AML-193 (cell line): ENCODE measurements at places on chromosomes 7 and 10.

GRCh38 chr7:139231513-139232376 lies 708 bp downstream of the UBN2 start:
- DNase-seq, result no peak

DNA sequence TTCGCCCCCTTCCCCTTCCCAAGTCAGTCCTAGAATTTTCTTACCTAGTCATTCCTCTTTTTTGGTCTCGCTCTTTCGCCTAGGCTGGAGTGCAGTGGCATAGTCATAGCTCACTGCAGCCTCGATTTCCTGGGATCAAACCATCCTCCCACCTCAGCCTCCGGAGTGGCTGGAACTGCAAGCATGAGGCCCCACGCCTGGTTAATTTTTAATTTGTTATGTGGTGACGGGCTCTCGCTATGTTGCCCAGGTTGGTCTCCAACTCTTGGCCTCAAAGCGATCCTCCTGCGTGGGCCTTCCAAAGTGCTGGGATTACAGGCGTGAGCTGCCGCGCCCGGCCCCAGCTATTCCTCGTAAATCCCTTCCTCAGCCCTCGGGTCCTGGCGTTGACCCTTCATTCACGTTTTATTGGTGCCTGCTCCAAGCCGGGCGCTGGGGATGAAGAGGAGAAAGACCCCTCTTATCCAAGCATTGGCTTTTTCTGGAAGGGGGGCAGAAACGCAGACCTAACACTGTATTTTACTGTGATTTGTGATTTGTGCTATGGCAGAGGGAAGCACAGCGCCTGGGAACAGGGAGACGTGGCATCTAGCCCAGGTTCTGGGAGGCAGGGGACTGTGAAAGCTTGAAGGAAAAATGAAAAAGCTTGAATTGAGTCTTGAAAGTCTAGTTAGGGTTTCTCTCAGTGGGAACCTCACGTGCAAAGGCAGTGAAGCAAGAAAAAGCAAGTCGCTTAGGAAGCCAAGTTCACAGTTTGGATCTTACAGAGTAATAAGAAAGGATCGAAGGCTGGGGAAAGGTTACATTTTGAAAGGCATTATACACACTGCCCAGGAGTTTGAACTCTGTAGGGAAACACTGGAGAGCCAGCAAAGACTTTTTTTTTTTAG lies 516 bp downstream of the ZNHIT1 start:
- no peak for DNase-seq

GRCh38 chr10:19929506-19930140 lies 113.4 kb downstream of the PLXDC2 start:
- no peak for DNase-seq

DNA sequence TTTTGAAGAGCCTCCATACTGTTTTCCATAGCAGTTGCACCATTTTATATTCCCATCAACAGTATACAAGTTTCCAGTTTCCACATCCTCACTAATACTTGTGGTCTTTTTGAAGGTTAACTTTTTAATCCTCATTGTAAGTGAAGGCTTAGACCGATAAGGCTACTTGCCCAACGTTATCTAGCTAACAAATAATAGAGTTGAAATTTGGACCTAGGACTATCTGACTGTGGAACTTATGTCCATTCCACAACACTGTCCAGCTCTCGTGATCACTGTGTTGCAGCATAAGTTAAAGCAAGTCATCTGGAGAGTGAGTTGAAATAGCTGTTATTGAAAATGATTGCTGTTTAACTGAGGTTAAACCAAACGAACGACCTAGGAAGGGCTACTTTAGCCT lies 84.0 kb downstream of the ZNF92 start:
- DNase-seq, result no peak

GRCh38 chr10:72351479-72351878 lies 3.2 kb downstream of the DNAJB12 start:
- no peak for DNase-seq

GRCh38 chr7:135334830-135335543 lies 101.3 kb downstream of the STRA8 start:
- DNase-seq, result no peak

DNA sequence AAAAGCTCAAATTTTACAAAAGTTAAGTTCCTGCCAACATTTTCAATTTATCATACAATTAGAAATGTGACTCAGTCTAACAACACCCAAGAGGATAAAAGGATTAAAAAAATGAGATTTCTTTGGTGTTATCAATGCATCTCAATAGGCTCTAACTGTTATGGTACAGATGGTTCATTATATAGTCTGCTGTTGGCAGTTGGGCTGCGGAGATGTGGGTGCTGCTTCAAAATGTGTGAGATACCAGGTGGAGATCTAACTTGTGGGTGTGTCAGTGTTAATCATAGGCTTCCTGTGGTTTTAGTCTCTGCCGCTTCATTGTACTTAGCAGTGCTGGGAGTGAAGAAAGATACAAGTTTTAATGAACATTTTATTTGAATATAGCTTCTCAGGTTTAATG lies 231.2 kb downstream of the EXOC4 start:
- no peak for DNase-seq

DNA sequence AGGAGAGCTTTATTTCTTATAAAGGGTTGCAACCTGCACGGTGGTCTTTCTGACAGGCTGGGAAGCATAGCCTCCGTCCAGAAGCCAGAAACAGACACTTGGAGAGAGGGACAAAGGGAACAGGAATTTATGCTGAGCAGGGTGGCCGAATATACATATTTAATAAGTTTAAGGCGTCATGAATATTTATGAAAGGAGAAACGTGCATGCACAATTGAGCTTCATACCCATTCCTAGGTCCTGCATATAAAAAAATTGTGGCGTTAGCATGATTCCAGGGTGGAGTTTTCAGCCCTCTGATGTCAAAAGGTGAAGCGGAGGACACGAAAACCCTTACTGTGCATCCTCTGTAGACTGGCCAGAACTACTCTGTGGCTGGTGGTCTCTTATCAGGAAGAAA lies 10.7 kb downstream of the CCDC126 start:
- no peak for DNase-seq

- DNase-seq, result no peak
These were observed 9.6 kb upstream of the AGMO start for GRCh38 chr7:15571301-15571878.

DNA sequence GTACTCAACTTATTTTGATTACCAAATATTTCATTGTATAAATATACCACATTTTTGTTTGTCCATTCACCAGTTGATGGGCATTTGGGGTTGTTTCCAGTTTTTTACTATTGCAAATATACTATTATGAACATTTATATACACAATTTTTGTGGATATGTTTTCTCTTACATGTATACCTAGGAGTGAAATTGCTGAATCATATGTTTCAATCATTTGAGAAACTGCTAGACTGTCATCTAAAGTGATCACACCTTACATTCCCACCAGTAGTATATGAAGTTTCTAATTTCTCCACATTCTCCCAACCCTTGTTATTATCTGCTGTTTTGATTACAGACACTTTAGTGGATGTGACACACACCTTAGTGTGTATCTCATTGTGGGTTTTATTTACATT lies 257.9 kb downstream of the ABCA13 start:
- no peak for DNase-seq

DNA sequence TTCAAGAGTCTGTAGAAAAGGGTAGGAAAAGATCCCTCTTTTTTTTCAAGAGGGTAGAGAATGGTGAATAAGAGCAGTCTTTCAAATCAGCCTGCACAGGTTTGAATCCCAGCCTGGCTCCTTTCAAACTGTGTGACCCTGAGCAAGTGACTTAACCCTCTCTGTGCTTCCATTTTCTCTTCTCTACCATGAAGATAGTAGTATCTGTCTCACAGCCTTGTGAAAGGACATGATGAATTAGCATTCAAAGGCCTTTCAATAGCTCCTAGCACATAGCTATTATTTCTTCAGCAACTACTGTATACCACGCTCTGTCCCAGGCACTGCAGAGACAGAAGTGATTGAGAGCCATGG lies 25.4 kb downstream of the LEP start:
- no peak for DNase-seq

DNA sequence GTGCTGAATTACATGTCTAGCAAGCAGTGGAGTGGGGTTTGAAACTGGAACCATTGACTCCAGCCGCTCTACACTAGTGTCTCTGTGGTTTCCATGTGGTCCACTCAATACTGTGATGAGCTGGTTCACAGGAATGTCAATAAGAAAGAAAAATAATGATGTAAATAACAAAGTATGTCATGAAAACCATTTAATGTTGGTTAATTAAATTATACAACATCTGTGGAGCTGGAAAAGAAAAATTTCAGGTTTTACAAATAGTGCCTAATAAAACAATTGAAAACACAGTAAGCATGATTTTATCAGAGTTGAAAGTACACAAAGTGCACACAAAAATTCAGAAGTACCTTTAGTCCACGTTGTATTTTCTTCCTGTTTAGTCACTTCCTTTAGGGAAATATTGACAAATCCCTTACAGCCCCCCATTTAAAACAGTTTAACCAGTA lies 28.7 kb upstream of the NAMPT start:
- no peak for DNase-seq

DNA sequence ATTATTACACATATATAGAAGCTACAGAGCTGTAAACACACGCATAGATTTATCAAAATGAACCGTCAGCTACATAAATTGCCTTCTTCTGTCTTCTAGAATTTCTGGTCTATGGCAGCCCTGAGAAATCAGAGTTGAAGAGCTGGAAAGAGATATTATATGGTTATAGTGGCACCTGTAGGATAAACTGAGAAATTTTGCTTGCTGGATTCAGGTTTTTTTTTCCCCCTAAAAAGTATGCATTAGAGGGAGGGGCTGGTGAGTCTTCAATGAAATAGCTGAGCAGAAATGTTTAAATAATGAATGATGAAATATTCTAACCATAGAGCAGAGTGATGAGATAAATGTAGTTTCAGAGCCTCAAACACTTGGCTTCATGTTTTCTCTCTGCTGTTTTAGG lies 78.0 kb upstream of the DYNC1I1 start:
- no peak for DNase-seq

DNA sequence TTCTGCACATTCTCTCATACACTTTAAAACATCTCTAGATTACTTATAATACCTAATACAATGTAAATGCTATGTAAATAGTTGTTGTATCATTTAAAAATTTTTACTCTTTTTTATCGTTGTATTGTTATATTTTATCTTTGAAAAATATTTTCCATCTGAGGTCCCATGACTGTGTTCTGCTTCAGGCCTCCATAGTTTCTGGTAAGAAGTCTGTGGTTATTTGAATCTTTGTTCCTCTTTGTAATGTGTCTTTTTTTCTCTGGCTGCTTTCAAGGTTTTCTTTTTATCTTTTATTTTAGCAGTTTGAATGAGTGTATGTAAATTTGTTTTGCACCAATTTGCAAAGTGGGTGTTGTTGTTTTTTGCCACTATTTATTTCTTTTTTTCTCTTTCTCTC lies 263.1 kb downstream of the RPS24 start:
- peak; percentile 55 for DNase-seq

DNA sequence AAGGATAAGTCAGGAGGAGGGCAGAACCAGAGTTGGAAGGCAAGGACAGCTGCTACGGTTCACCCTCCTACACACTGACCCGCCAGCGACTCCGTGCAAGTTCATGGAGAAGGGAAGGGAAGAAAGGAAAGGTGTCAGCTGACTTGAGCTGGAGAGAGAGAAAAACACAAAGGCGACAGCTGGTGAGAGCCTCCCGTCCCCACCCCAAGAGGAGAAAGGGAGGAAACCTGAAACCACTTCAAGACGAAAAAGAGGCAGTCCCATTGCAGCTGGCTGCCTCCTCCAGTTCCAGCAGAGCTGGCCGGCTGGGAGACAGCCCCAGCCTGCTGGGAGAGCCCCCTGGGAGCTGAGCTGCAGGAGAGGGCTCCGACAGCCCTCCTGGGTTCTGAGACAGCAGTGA lies 75.2 kb downstream of the PARD3 start:
- DNase-seq, result no peak

DNA sequence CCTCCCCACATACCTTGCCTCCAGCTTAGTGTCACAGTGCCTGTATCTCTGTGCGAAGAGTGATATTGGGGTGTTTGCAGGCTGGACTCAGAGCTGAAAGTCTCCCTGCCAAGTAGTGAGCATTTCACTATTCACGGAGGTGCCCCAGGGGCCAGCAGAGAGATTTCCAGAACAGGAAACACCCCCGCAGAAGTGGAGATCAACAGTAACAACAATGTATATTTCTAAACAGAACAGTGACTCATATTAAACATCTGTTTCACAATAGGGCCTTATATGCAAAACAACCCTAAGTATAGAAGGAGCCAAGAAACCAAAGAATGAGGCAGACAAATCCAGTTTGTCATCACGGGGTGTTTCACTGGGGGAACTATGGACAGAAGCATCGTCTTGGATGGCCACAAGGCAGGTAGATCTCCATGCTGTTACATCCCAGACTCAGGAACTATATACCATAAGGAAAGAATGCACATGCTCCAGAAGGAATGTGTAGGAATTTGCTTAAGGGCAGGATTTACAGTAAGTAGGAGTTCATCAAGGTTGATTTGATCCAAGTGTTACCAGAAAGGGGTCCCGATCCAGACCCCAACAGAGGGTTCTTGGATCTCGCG lies 29.3 kb upstream of the CCL24 start:
- DNase-seq, result peak; percentile 65

DNA sequence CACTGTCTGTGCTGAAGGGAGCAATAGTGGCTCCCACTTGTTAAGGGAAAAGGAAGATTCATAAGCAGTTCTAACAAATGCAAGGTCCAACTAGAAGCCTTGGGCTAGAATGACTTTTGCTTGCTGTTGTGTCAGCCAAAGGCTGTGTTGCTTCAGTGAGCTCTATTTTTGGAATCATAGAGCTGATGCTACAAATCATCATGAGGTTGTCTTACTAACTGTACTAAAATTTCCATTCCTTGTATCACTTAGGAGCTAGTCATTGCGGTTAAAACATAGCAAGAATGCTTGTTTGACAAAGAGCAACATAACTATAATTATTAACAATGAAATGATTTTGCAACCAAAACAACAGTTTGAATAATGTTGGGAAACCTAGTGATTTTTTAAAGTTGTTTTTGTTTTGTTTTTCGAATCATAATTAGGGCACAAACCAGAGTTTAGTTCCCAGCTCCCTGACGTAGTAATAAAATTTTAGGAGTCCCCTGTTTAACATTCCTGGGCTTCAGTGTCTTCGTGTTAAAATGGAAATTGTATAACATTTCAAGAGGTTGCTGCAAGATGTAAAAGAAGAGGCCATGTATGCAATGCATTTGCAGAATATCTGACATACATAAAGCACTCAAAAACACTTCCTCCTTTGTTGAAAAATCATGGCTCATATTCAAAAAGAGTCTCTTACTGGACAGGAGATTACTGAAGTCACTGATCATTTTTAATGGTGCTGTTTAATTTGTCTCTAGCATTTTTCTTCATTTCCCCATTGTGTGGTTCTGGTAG lies 183.4 kb downstream of the MACC1 start:
- no peak for DNase-seq

DNA sequence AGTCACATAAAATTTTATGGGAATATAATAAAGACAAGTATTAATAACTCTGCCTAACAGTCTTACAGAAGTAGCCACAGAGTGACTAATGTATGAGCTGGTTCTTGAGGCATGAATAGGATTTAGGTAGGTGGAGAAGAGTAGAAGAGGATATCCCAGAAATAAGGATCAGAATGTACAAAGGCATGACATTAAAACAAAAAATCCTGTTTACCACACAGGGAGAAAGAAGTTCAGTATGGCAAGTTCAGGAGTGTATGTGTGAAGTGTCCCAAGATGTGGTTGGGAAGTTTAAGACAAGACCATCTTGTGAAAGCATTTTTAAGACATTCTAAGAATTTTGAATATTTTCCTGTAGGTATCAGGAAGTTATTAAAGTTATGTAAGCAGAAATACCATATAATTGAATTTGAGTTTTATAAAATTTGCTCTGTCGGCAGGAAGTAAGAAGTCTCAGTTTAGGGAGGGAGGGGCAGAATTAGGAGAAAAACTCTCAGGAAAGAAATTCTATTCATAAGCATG lies 64.7 kb upstream of the CAV2 start:
- no peak for DNase-seq
